ENCODE measurements at places on chromosomes 1 and 21.

DNA sequence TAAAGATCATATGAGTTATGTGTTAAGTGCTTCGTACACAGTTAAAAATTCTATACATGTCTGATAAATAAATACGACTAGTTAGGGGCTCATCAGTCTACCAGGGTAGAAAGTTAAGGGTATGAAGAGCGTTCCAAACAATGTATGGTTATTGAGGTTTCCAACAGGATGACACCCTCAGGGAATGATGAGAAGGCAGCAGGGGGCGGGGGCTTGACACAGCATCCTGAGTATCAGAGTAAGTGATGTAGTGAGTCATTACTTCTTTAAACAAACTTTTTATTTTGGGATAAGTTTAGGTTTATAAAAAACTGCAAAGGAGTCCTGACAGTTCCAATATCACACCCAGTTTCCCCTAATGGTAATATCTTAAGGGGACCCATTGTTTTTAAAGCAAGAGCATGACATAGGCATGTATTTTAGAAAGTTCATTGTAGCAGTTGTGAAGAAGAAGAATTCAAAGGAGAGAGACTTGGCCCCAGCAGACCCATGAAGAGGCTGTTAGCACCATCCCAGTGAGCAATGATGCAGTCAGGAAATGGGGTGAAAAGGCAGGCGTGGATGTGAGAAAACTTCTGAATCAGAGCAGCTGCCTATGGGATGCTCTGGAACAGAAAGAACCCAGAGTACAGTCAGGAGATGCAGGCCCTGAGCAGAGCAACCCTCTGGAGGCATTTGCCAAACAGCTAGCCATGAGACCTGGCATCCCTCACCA, 15.0 kb upstream of the PSMB2 start:
- no peaks in the 10 kb centered on the region for H3K27me3 ChIP-seq
- no peaks in the 10 kb centered on the region for H3K36me3 ChIP-seq
- no peak overlapping the region for H3K4me3 ChIP-seq

DNA sequence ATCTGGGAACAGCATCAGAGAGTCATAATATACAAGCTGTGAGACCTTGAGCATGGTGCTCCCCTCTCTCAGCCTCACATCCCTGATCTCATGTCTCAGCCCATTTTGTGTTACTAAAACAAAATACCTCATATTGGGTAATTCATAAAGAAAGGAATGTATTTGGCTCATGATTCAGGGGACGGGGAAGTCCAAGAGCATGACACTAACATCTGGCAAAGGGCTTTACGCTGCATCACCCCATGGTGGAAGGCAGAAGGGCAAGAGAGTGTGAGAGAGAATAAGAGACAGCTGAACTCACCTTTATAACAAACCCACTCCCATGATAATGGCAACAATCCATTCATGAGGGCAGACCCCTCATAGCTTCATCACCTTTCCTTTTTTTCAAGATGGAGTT, 36.5 kb downstream of the RNASEL start:
- no peak overlapping the region for H3K4me3 ChIP-seq
- DNase-seq = no peak
- no peaks in the 10 kb centered on the region for H3K36me3 ChIP-seq
- peaks cover 4% of the 10 kb centered on the region for H3K27me3 ChIP-seq
- no peak overlapping the region for H3K27ac ChIP-seq

- no peak overlapping the region for H3K4me3 ChIP-seq
- no peak overlapping the region for H3K27ac ChIP-seq
- H3K36me3 ChIP-seq = no peaks in the 10 kb centered on the region
Measured at GRCh38 chr1:116763116-116763786, 9.0 kb downstream of the CD2 start.

DNA sequence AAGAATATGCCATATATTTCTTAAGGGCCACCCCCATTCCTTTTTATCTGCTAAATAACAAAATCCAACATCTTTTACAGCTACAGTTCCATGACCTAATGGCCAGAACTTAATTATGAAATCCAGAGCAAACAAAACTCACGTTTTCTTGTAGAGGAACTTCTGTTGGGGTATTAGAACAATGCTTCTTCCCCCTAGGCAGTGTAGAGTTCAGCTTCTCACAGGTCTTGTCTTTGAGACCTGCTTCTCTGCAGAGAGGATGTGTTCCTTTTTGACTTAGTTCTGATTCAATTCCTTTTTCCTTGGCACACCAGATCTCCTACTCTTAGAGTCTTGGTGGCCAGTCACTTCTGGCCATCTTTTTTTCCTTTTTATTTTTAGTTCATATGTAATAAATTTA, 22.2 kb downstream of the VAV3 start:
- H3K36me3 ChIP-seq = no peaks in the 10 kb centered on the region

- peak; percentile 24 for DNase-seq
- H3K4me3 ChIP-seq = no peak overlapping the region
- H3K36me3 ChIP-seq = no peaks in the 10 kb centered on the region
- peaks cover 13% of the 10 kb centered on the region for H3K4me1 ChIP-seq
Measured at GRCh38 chr1:22317231-22317919, 134.3 kb upstream of the ZBTB40 start.

DNA sequence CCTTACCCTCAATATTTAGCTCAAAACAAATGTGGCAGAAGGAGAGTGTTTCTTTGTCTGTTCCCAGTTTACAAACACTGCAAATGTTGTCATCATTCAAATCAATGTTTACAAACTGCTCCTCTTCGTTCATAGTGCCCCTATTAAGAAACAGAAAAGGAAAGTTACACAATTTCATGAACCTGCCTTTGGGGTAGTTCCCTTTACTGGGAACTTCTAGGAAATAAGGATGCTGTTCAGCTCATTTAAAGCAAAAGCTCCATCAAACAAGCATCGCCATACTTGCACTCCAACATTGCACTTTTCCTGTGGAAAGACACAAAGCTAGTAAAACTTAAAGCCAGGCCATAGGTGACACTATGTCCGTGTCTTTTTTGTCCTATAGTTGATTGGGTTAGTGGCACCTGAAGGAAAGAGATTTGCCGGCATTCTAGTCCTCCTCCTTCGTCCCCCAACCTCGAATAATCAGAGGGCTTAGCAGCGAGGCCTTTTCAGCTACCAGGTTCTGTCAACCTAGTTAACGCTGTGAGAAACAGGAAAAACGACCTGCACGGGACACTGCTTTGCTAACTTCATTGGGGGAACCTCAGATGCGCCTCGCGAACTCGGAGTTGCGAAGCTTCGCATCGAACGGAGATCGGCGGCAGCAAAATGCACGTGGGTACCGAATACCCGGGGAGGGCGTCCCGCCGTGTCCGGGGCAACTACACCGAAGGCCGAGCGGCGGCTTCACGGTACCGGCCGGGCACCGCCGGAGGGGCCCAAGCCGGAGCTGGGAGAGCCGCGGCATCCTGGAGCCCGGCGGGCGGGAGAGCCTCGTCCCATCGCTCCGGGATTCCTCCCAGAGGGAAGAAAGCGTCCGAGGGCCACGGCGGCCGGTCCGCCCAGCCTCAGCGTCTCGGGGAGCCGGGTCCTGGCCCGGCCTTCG, 706 bp downstream of the C21orf91 start:
- H3K27ac ChIP-seq = peak overlapping the region; percentile 87
- DNase-seq = peak; percentile 49
- H3K36me3 ChIP-seq = peaks cover 41% of the 10 kb centered on the region
- no peaks in the 10 kb centered on the region for H3K27me3 ChIP-seq
- H3K4me3 ChIP-seq = peak overlapping the region; percentile 94
- H3K4me1 ChIP-seq = peaks cover 3% of the 10 kb centered on the region

DNA sequence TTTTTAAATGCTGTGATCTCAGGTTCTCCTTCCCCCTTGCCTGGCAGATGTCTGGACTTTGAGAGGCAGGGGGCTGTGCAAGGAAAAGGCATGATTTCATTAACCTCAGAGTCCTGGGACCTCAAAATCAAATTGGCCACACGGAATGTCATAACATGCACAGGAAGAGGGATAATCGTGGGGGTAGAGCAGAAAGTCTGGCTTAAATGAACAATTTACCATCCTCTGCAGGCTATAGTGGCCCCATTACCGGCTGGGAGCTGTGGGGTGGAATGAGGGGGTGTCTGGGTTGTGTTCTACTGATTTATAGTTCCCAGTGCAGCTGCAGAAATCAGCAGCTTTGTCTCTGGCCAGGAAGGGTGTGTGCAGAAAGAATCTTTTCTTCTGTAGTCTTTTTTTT, 10.8 kb downstream of the OPRD1 start:
- no peak overlapping the region for H3K27ac ChIP-seq
- no peaks in the 10 kb centered on the region for H3K27me3 ChIP-seq
- DNase-seq = no peak
- H3K36me3 ChIP-seq = no peaks in the 10 kb centered on the region
- no peak overlapping the region for H3K4me3 ChIP-seq
- H3K4me1 ChIP-seq = no peaks in the 10 kb centered on the region

DNA sequence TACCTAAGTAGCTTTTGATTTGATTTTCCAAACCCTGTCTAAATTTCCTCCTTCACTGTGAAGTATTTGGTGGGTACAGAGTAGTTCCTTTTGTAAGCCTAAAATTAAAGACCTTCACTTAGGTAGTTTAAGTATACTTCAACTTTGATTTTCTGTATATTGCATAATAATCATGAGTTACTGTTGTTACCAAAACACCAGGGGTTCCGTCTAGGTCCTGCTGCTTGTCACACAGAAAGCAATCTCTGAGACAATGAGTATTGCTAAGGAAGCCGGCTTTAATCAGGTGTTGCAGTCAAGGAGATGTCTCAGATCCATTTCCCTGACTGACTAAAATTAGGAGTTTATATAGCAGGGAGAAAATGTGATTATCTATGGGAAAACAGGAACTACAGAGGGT, 15.3 kb downstream of the RPS6KC1 start:
- no peaks in the 10 kb centered on the region for H3K27me3 ChIP-seq
- H3K4me1 ChIP-seq = no peaks in the 10 kb centered on the region
- no peaks in the 10 kb centered on the region for H3K36me3 ChIP-seq
- no peak overlapping the region for H3K4me3 ChIP-seq
- no peak overlapping the region for H3K27ac ChIP-seq

DNA sequence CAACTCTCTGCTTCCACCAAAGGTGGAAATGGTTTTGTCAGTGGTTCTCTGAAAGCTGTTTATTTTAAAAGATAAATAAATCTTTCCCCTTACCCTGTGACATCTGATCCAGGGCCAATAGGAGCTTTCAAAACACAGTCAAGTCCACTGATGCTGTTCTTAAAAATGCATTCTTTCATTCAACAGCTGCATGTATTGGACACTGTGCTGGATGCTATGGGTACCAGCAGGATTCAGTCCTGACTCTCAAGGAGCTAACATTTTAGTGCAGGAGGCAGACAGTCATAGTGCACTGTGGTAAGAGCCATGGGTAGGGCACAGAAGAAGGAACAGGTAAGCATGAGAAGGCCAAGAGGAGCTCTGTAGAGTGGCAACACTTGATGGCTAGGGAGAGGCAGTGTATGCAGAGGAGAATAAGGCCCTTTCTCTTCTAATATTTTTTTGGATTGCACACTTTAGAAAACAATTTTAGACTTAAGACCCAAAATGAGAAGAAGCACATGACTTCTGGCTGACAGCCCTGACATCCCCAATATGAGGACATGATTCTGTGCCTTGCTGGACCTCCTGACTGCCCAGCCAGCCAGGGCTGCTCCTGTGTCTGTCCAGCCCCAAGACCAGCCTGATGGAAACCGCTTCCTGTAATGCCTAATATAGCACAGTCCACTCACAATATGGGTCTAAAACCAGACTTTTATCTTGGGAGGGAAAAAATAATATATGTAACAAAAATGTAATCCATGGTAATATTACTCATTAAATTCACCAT, 207.3 kb downstream of the SDCCAG8 start:
- DNase-seq = no peak

DNA sequence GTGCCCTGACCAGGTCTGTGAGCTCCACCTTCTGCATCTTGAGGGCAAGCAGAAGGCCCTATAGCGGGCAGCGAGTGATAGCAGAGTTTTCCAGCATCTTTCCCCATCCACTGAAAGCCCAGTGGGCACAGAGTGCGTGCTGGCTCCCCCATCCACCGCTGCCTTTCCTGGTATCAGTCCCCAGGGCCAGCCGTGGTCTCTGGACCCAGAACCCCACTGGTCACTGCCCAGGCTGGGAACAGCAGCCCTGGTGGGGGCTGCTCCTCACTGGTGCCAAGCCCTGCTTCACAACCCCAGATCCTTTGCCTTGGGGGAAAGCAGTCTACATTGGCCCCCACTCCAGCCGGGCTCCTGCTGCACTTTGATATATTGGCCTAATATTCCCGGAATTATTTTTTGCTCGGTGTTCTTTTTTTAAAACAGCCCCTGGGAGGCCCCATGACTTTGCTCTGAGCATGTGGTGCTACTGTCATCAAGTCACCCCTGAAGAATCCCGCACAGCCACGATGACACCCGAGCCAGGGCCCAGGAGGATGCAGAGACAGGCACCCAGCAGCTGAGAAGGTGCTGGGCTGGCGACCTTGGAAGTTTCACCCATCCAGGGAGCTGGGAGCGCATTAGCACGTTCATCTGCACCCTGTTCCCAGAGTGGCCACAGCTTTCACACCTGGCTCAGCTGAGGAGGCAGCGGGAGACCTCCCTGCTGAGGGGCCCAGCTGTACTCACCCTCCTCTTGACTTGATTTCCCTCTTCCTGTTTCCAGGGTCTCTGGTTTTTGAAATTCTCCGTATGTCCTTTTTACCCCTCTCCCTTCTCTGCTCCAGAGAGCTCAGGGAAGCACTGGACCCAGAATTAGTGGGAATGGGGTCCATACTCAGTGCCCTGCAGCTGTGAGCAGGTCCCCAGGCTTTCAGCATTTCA, 56.9 kb downstream of the KLHDC7A start:
- H3K36me3 ChIP-seq = no peaks in the 10 kb centered on the region
- no peak for DNase-seq
- H3K4me1 ChIP-seq = peaks cover 7% of the 10 kb centered on the region

GRCh38 chr1:32892368-32893197, 6.3 kb downstream of the HPCA start:
- H3K4me3 ChIP-seq = peak overlapping the region; percentile 81
- peaks cover 11% of the 10 kb centered on the region for H3K4me1 ChIP-seq
- H3K36me3 ChIP-seq = no peaks in the 10 kb centered on the region
- DNase-seq = no peak
- H3K27ac ChIP-seq = peak overlapping the region; percentile 82

DNA sequence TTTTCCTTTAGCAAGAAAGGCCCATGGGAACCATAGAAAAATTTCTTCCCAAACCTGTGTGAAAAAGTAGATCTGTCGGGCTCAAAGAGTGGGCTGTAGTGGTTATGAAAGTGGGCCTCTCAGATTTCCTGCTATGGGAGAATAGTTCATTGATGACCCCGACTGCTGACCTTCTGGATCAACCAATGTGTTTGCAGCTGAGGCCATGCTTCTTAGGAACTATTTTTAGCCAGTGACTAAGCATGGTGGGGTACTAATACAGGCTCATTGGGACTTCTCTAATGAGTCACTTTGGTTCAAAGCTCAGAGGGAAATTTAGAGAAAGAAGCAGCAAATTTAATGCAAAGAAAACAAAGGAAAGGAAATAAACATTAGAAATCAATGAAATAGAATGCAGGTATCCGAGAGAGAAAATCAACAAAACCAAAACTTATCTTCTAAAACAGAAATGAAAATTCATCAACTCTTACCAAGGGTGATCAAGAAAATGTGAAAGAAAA, 12.6 kb upstream of the PSMA5 start:
- no peaks in the 10 kb centered on the region for H3K36me3 ChIP-seq
- no peak for DNase-seq
- no peaks in the 10 kb centered on the region for H3K27me3 ChIP-seq
- H3K4me1 ChIP-seq = peaks cover 2% of the 10 kb centered on the region
- H3K4me3 ChIP-seq = no peak overlapping the region

DNA sequence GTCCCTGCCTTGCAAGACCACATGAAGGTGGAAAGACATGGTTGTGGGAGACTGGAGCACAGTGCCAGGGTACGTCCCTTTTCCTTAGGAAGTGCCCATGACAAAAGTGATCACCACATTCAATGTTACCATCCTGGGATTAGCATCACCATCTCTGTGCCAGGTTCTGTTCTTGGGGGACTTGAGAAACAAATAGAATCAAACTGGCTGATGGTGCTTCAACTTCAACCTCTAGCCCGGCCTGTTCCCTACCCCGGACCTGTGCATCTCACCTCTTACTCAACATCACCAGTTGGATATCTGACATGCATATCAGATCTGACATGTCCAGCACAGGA, 153.3 kb downstream of the GRIK3 start:
- H3K36me3 ChIP-seq = no peaks in the 10 kb centered on the region
- DNase-seq = no peak
- no peak overlapping the region for H3K4me3 ChIP-seq

Data from neuronal stem cell (in vitro differentiated cells).